ENCODE measurements at places on chromosomes 6 and 20.

GRCh38 chr6:166223079-166223478 is 55.4 kb upstream of the TBXT start:
- no peak for DNase-seq

DNA sequence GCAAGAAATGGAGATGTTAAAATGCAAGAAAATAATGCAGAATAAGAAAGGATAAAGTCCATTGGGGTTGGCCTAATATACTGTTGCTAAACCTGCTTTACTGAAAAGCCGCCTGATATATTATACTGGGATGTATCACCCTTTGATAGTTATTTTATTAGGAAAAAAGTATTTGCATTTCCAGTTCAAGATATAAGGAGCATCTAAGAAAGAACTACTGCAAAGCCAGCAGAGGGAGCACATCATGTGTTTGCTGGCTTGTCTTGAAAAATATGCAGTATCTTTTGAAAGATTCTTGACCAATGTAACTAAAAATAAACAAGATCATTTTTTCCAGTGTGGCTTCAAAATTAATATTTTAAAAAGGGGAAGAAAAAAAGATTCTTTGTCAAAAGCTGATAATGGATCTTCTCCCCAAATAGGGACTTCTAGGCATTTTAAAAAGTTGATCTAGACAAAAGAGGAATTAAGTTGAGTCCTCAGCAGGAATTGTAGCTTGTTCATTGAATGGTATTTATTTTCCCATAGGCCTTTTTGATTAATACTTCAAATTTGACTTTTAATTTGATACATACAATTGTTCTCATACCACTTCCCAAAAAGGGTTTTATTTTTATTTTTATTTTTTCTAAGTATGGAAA is 214.9 kb downstream of the ZFAND3 start:
- peak; percentile 46 for DNase-seq

DNA sequence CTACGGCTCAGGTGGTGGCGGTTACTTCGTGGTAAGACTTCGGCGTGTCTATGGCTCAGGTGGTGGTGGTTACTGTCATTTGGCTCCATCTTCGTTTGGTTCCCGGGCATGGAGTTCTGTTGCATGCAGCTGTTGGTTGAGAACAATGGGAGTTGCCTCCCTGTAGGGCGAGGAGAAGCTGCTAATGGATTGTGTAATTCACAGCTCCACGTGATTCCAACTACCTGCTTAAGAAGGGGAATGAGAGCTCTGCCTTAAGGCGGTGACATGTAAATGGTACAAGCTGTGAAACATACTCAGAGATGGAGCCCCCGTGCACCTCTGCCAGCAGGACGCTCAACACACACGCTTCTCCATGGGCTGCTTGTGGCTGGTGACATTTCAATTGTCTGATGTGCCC is 12.4 kb upstream of the DACT2 start:
- DNase-seq, result no peak

DNA sequence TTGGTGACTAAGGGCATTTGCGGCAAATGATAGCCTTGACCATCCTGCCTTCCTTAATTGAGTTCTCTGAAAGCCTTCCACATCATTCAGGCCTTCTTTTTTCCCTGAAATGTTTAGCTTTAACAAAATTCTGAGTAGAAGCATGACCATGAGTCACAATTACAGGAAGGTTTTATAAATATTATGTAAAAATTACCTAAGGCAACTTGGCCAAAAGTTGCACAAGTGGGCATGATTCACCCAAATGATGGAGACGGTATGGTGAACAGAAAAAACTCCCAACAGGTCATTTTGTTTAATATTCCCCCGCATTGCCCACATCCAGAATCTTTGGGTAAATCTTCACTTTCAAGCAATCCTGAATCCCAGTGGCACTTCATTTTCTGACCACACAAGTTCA is 37.0 kb downstream of the MC3R start:
- DNase-seq, result no peak

DNA sequence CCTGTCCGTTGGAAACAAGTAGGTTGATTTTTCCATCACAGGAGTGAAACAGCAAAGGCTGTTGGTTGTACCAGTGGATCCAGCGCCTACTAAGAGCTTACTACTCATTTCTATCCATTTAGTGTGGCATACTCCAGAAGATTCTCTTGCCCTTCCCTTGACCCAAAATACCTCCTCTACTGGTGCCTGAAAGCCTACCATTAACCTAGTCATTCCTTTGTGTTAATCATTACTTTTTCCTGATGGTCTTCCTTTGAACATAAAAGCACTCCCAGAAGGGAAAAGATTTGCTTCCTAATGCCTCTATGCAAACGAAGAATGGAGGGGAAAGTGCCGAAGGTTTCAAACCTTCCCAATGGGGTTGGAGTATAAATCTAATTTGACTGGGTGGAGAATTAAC is 123.3 kb downstream of the QRSL1 start:
- DNase-seq, result no peak

- DNase-seq, result no peak
These were observed 2.9 kb downstream of the TGM2 start for GRCh38 chr20:38162149-38162548.

- no peak for DNase-seq
These were observed 91.9 kb downstream of the FLRT3 start for GRCh38 chr20:14245368-14245970.

DNA sequence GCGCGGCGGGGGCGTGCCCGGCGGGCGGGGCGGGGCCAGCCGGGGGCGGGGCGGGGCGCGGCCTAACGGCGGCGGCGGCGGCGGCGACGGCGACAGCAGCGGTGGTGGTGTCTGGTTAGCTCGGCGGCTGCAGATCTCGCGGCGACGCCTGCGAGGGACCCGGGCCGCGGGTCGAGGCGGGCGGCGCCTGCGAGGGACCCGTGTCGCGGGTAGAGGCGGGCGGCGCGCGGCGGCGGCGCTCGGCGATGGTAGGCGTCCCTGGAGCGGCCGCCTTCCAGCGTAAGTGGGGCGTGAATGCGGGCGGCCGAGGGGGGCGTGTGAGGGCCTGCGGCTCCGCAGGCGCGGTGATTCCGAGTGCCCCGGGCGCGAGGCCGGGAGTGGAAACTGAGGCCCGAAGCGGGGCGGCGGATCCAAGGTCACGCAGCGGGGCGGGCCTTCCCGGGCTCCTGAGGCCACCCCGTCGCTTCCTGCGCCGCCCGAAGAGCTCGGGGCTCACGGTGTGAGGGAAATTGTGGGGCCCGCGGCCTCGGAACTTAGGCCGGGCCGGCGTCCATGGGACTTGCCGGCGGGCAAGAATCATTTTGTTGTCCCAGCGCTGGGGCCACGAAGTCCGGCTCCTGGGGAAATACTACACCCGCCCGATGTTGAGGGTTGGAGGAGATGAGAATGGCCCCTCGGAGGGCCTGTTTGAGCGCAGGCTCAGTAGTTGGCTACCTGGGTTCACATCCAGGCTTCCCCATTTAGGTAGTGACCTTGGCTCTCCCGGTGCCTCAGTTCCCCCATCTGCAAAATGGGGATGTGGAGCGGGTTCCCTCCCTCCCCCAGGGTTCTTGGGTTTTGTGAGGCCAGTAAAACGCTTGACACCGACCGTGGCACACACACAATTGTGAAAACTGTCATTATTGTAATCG is at the start of gene CBFA2T2:
TSS of gene CBFA2T2 (plus strand) at position 74 of the 911 bp plus-strand sequence. CDS start at position 246, 172 bp downstream.
- DNase-seq, result peak; percentile 52

- no peak for DNase-seq
These were observed 46.9 kb downstream of the GINS1 start for GRCh38 chr20:25454153-25454900.

GRCh38 chr6:151317103-151317994 is 74.0 kb downstream of the ZBTB2 start:
- no peak for DNase-seq

All from NCI-H526 (cell line).